Stimulated activated CD8-positive, alpha-beta memory T cell treated with anti-CD3 and anti-CD28 coated beads, Interleukin-2, amount 100 ng/mL, for 1 hour (primary cell): ENCODE measurements at places on chromosomes 4 and X.

DNA sequence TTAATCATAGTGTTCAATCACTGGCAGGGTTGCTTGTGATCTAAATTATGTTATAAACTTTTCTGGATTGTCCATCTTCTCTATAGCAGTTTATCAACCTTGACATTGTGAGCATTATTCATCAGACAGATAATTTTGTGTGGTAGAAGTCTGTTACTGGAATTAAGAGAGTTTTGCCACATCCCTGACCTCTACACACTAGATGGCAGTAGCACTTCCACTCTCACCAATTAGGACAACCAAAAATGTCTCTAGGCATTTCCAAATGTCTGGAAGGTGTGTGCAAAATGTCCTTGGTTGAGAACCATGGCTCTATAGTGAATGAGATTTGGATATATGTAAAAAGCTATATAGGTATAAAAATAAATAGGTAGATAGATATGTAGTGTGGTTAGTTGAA lies 324.1 kb upstream of the FAM47C start:
- DNase-seq = no peak

DNA sequence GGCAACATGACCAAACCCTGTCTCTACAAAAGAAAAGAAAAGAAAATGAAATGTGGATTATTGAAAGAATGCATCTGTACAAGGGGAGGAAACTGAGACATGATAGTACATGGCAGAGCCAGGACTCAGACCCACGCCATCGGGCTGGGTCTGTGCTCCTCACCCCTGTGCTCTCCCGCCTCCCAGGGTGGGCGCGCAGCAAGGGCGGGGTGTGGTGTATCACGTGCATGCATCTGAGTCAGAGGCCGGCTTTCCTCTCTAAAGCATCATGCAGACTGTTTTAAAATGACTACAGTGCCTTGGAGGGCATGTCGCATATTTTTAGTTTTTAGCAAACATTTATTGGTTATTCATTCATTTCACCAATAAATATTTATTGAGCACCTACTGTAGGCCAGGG lies 47.8 kb downstream of the HTT-AS start:
- DNase-seq = no peak

DNA sequence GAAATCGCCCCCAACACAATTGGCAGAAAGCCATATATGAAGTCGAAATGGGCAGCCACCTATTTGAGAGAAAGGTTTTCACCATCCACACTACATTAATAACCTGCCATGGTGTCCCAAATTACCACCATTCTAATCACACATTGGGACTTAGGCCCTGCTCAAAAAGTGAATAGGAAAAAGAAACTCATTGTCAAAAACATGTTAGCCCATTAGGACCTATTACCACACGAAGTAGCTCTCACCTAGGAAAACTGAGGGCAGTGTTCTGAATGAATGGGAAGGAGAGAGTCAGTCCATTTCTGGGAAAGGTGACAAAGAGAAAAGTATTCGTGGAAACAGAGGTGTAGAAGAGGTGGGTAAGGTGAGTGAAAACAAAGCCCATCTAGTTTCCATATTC lies 60.8 kb downstream of the GPC3 start:
- no peak for DNase-seq

GRCh38 chr4:110669663-110670062 lies 46.8 kb upstream of the PITX2 start:
- DNase-seq = no peak

DNA sequence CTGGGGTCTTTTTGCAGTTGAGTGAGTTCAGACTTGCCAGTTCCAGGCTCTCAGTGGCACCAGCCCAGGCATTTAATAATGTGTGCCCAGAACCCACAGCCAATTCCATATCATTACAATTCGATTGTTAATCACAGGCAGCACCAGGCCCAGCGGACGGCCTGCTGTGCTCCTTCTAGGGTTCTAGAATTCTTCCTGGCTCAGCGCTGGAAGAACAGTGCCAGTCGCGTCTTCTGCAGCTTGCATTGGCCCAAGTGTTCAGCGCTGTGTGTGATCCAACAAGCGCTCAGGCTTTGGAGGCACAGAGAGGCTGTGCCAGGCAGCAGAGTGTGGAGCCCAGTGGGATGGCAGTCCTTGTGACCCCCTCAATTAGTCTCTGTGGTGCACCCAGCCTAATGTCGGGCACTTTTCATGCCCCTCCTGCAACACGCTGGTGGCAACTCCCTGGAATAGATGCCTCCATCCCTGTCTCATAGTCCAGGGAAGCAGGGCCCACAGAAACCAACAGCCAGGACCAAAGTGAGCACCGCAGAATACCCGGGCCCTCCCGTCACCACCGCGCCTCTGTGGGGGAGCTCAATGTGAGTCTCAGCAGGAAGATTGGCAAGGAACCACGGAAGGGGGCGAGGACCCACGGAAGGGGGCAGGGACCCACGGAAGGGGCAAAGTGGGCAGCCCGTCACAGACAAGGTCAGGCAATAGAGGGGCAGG lies 193.2 kb downstream of the AFAP1 start:
- no peak for DNase-seq

DNA sequence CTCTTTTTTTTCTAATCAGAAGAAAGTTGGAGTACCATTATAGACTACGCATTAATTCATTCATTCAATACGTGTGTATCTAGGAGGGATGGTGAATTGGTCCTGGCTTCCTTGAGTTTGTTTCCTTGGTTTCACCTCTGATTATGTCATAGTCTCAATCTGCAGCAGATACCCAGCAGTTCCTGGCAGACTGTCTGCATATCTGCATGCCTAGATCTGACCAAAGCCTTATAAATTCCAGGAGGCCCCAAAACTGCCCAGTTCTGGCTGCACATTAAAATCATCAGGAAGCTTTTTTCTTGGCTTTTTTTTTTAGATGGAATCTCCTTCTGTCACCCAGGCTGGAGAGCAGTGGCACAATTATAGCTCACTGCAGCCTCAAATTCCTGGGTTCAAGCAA lies 27.2 kb upstream of the SLC34A2 start:
- no peak for DNase-seq

DNA sequence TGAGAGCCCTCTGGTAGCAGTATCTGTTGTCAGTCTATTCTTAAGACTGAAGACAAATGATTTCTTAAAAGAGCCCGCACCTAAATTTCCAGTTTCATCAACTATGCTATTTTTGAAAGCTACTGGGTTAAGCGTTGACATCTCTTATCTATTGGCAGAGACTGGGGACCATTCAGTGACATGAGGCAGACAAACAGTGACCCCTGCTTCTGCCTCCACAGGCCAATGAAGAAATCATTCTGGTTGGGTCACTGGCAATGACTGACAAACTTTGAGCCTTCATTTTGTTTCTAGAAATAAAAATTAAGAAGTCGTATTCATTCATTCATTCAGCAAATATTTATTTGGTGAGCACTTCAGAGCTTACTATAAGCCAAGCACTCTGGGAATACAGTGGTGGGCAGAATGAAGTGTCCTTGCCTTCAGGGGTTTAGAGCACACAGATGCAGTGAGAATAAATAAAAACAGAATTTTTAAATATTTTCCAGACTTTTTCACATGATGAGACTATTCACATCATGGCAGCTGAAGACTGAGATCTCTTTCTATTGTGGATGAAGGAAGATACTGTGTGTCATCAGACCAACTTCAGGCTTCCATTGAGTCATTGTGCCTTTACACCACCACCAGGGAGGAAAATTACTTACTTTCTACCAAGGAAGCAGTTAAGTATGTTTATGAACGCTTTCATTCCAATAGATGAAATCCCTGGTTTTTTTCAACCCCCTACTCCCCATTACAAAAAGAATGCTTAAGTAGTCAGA lies 36.0 kb downstream of the SORBS2 start:
- DNase-seq = no peak

GRCh38 chrX:154373340-154374306 lies 811 bp downstream of the FLNA start:
- DNase-seq = no peak
